Activated T-cell treated with anti-CD3 and anti-CD28 coated beads, Interleukin-2, amount 50 U/mL, for 72 hours (primary cell): ENCODE measurements at places on chromosomes 11 and 22. TPM values are rescaled to one million over a fixed set of nuclear protein-coding genes. Genes with fewer than 3 reads are reported as not detected.
A peak's percentile ranks its signal among the peaks of the same experiment; 100 is the strongest.

Gene FZD4
- 0.31 TPM for total RNA-seq

Gene MMP27
- total RNA-seq = not detected

Gene MS4A4A
- total RNA-seq = not detected

Gene BDNF
- total RNA-seq = not detected

Gene LRRC74B
- not detected for total RNA-seq

Gene INSC
- 0.96 TPM for total RNA-seq

Gene ACO2
- 73.3 TPM for total RNA-seq

Gene SCT
- total RNA-seq = not detected

Gene VWA5A
- 14.2 TPM for total RNA-seq

Gene KIRREL3
- not detected for total RNA-seq

Gene F2
- total RNA-seq = not detected

DNA sequence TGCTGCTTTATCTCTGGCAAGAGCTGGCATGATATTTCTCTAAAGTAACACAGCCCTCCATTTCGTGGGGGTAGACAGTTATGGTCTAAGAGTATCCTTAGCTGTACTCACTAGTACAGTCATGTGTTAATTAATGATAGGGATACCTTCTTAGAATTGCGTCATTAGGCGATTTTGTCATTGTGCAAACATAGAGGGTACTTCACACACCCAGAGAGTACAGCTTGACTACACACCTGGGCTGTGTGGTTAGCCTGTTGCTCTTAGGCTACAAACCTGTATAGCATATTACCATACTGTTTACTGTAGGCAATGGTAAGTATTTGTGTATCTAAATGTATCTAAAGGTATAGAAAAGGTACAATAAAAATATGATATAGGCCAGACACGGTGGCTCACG lies 17.0 kb downstream of the XRCC6 start:
- H3K4me1 ChIP-seq = peaks cover 5% of the 10 kb centered on the region
- DNase-seq = no peak
- no peak overlapping the region for H3K27ac ChIP-seq

DNA sequence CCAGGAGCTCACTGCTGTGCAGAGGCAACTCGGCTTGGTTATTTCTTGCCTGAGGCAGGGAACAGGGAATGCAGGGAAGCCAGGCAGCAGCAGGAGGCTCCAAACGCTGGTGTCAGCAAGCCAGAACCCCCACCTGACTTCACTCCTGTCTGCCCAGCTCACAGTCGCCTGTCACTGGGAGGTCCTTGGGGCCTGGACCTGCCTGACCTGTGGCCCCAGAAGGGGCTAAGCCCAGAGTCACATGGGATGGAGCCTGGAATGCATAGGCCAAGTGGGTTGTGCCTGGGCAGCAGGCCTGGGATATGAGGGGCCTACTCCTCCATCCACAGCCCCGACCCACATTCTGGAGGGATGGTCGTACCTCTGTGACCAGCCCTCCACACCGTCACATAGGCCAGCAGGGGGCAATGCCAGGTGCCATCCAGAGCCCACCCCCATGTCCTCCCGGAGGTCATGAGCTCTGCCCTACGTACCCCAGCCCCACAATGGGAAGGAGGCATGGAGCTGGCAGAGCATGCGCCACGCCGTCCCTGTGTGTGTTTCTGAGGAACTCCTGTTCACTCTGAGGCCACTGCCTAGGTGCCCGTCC lies 5.2 kb downstream of the RASSF7 start:
- no peak overlapping the region for H3K27ac ChIP-seq
- peaks cover 4% of the 10 kb centered on the region for H3K4me1 ChIP-seq
- no peaks in the 10 kb centered on the region for H3K36me3 ChIP-seq
- DNase-seq = no peak

GRCh38 chr11:26783997-26784396 lies 62.1 kb upstream of the SLC5A12 start:
- DNase-seq = no peak
- no peak overlapping the region for H3K27ac ChIP-seq
- H3K4me1 ChIP-seq = no peaks in the 10 kb centered on the region
- no peak overlapping the region for H3K4me3 ChIP-seq

DNA sequence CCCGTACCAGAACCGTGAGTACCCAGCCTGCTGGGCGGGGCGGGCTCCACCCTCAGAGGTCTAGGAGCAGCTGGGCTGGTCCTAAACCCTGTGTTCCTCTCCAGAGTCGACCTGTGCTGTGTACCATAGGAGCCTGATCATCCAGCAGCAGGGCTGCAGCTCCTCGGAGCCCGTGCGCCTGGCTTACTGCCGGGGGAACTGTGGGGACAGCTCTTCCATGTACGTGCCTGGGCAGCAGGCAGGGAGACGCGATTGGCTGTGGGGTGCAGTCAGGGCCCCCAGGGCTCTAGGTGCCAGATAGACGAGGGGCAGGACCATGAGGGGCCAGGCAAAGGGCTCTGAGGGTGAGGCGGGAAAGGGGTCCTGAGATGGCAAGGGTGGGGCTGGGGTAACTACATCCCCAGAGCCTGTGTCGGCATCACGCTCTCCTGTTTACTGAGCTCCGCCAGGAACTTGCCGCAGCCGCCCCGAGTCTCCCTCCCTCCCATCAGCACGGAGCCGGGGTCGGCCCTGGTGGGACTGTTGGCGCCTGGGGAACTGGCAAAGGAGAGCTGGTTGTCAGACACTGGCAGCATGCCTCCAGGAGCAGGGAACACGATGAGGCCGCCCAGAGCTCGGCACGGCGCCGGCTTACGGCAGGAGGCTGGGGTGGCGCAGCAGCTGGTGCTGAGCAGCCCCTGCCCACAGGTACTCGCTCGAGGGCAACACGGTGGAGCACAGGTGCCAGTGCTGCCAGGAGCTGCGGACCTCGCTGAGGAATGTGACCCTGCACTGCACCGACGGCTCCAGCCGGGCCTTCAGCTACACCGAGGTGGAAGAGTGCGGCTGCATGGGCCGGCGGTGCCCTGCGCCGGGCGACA lies 22.9 kb upstream of the MUC5B start:
- no peaks in the 10 kb centered on the region for H3K36me3 ChIP-seq
- H3K4me1 ChIP-seq = no peaks in the 10 kb centered on the region
- H3K27me3 ChIP-seq = no peaks in the 10 kb centered on the region
- H3K27ac ChIP-seq = no peak overlapping the region

GRCh38 chr11:78952175-78952574 lies 377.5 kb upstream of the NARS2 start:
- DNase-seq = no peak
- no peaks in the 10 kb centered on the region for H3K4me1 ChIP-seq
- no peak overlapping the region for H3K4me3 ChIP-seq
- H3K36me3 ChIP-seq = no peaks in the 10 kb centered on the region

GRCh38 chr22:42473484-42474193 lies 41.4 kb upstream of the NFAM1 start:
- H3K27me3 ChIP-seq = no peaks in the 10 kb centered on the region
- no peak overlapping the region for H3K27ac ChIP-seq
- H3K36me3 ChIP-seq = no peaks in the 10 kb centered on the region
- DNase-seq = no peak
- H3K4me3 ChIP-seq = no peak overlapping the region

DNA sequence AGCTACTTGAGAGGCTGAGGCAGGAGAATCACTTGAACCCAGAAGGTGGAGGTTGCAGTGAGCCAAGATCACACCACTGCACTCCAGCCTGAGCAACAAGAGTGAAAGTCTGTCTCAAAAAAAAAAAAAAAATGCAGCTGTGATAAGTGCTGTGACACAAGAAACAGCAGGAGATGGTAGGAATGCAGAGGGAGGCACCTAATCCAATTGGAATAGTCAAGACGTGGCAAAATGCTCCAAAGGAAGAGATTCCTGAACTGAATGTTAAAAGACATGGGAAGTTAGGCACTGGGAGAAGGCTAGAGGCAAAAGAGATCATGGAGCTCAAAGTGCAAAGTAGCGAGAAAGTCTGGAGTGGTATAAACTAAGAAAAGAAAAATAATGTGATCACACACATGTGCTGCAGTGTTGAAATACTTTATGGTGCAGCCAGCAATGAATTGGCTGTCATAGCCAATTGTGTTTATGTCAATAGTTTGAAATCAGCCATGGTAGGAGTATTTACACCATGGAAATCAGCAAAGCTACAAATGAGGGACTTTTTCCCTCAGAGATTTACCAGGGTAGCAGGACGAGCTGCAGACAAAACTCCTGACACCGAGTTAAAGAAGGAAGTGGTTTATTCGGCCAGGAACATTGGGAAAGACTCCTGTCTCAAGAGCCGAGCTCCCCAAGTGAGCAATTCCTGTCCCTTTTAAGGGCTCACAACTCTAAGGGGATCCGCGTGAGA lies 40.9 kb upstream of the LIPT2 start:
- no peak overlapping the region for H3K27ac ChIP-seq
- no peaks in the 10 kb centered on the region for H3K27me3 ChIP-seq
- peaks cover 5% of the 10 kb centered on the region for H3K36me3 ChIP-seq

DNA sequence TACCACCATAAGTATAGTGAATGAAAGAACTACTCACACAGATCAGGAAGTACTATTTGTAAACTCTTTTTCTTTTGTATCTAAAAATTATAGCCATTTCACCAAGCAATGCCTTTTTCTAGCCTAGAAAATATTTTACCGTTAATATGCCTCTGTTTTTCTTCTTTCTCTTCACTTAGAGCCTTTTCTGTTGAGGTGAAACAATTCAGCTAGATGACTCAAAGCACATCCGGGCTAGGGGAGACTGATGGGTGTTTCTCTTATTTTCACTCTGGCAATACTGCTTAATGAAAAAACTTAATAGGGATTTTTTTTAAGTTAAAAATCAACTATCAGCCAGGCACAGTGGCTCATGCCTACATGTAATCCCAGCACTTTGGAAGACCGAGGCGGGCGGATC lies 93.3 kb downstream of the SGSM3 start:
- peaks cover 72% of the 10 kb centered on the region for H3K4me1 ChIP-seq
- H3K27ac ChIP-seq = peak overlapping the region; percentile 95
- DNase-seq = peak; percentile 29
- H3K36me3 ChIP-seq = peaks cover 14% of the 10 kb centered on the region
- peak overlapping the region; percentile 94 for H3K4me3 ChIP-seq

DNA sequence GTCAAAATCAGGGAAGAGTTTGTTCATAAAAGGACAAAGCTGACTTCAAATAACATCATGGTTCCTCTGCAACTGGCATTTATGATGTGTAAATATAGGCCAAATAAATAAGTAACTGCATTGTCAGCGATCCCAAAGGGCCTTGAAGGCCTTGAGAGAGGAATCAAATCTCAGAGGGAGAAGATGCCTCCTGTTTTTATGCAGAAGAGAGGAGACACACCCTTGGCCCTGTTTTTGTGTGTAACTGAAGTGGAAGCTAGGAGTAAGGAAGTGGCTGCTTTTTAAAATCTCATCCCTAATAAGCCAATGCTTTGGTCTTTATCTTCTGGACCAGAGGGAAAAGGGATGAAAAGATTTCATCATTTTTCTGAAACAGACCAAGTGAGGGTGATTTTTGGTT lies 15.7 kb upstream of the SCN3B start:
- no peaks in the 10 kb centered on the region for H3K4me1 ChIP-seq
- H3K4me3 ChIP-seq = no peak overlapping the region
- no peaks in the 10 kb centered on the region for H3K27me3 ChIP-seq
- no peak overlapping the region for H3K27ac ChIP-seq
- no peak for DNase-seq
- no peaks in the 10 kb centered on the region for H3K36me3 ChIP-seq

GRCh38 chr11:134558258-134558835 lies 146.3 kb upstream of the B3GAT1 start:
- no peaks in the 10 kb centered on the region for H3K4me1 ChIP-seq
- no peak overlapping the region for H3K27ac ChIP-seq
- H3K36me3 ChIP-seq = no peaks in the 10 kb centered on the region
- H3K4me3 ChIP-seq = no peak overlapping the region

GRCh38 chr11:86969258-86969657 lies 14.1 kb upstream of the FZD4 start:
- H3K36me3 ChIP-seq = peaks cover 10% of the 10 kb centered on the region
- H3K27ac ChIP-seq = no peak overlapping the region
- peaks cover 15% of the 10 kb centered on the region for H3K27me3 ChIP-seq
- DNase-seq = no peak
- H3K4me1 ChIP-seq = no peaks in the 10 kb centered on the region
- no peak overlapping the region for H3K4me3 ChIP-seq

GRCh38 chr11:124950601-124951330 lies 3.2 kb upstream of the CCDC15 start:
- H3K4me3 ChIP-seq = no peak overlapping the region
- H3K4me1 ChIP-seq = peaks cover 3% of the 10 kb centered on the region
- no peak overlapping the region for H3K27ac ChIP-seq
- DNase-seq = no peak
- no peaks in the 10 kb centered on the region for H3K27me3 ChIP-seq

GRCh38 chr11:68958211-68958610 lies 22.6 kb downstream of the MRGPRD start:
- H3K27ac ChIP-seq = no peak overlapping the region
- H3K4me1 ChIP-seq = peaks cover 9% of the 10 kb centered on the region
- peaks cover 7% of the 10 kb centered on the region for H3K27me3 ChIP-seq
- DNase-seq = no peak
- no peak overlapping the region for H3K4me3 ChIP-seq

- peaks cover 32% of the 10 kb centered on the region for H3K27me3 ChIP-seq
- no peaks in the 10 kb centered on the region for H3K36me3 ChIP-seq
- H3K27ac ChIP-seq = no peak overlapping the region
- H3K4me1 ChIP-seq = no peaks in the 10 kb centered on the region
- DNase-seq = no peak
Measured at GRCh38 chr11:94700622-94701021, 67.5 kb upstream of the AMOTL1 start.

DNA sequence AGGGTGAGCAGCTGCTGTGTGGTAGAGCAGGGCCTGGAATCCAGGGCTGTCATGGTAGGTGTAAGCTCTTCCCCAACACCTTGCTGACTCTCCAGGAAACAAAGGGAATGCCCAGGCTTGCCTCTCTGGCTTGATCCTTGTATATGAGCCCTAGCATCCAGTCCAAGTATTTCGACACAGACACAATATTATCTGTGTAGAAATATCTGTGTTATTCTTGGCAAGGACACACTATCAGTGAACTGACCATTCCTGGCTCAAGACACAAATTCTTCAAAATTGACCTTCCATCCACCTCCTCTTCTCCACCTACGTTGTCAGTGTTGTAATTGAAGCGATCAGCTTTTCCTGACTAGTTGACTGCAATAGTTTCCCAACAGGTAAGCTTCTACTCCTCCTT lies 312.0 kb upstream of the NARS2 start:
- no peak overlapping the region for H3K27ac ChIP-seq
- H3K36me3 ChIP-seq = no peaks in the 10 kb centered on the region
- no peak overlapping the region for H3K4me3 ChIP-seq
- peaks cover 5% of the 10 kb centered on the region for H3K27me3 ChIP-seq
- H3K4me1 ChIP-seq = no peaks in the 10 kb centered on the region
- no peak for DNase-seq

GRCh38 chr22:23054531-23055257 lies 15.6 kb upstream of the GNAZ start:
- H3K4me3 ChIP-seq = no peak overlapping the region
- H3K4me1 ChIP-seq = peaks cover 4% of the 10 kb centered on the region
- no peaks in the 10 kb centered on the region for H3K36me3 ChIP-seq

DNA sequence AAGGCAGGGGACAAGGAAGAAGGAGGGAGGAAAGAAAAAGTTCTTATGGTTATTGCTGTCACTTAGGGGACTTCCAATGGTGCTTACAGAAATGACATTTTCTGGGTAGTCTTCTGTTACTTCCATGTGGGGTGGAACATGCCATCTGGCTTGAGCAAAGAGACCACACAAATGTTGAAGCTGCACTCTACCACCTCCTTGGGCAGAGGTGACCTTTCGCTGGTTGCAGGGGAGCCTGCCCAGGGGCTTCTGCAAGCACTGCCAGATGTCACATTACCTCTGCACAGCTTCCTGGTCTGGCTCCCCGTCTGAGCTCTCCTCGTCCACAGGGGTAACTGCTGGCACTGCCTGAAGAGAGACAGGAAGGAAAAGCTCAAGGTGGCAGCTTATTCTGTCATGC lies 32.6 kb upstream of the APOA1 start:
- H3K4me3 ChIP-seq = no peak overlapping the region
- DNase-seq = no peak
- H3K4me1 ChIP-seq = peaks cover 17% of the 10 kb centered on the region
- peaks cover 14% of the 10 kb centered on the region for H3K36me3 ChIP-seq
- peak overlapping the region; percentile 55 for H3K27ac ChIP-seq
- no peaks in the 10 kb centered on the region for H3K27me3 ChIP-seq
